ENCODE measurements at places on chromosomes 7 and 10.

GRCh38 chr7:55365205-55365674, at the start of gene LANCL2:
Gene LANCL2 (plus strand): TSS chr7:55365337. CDS start chr7:55366026, 689 bp downstream.
- no peak for DNase-seq

DNA sequence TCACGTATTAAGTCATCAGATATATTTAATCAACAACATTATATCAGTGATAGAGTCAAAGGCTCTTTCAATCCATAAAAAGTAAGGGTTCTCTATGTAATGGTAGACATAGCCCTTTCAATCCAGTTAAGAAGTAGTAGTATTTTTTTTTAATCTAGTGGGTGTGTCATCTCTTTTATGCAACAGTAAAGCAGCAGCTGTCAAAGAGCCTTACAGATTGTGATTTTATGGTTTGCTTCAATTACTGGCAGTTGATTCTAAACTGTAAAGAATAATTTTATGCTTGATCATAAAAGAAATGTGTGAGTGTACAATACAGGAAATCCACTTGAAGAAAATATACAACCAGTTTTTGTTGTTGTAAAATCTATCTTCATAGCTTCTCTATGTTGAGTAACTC, 902.6 kb upstream of the MBL2 start:
- DNase-seq = no peak

DNA sequence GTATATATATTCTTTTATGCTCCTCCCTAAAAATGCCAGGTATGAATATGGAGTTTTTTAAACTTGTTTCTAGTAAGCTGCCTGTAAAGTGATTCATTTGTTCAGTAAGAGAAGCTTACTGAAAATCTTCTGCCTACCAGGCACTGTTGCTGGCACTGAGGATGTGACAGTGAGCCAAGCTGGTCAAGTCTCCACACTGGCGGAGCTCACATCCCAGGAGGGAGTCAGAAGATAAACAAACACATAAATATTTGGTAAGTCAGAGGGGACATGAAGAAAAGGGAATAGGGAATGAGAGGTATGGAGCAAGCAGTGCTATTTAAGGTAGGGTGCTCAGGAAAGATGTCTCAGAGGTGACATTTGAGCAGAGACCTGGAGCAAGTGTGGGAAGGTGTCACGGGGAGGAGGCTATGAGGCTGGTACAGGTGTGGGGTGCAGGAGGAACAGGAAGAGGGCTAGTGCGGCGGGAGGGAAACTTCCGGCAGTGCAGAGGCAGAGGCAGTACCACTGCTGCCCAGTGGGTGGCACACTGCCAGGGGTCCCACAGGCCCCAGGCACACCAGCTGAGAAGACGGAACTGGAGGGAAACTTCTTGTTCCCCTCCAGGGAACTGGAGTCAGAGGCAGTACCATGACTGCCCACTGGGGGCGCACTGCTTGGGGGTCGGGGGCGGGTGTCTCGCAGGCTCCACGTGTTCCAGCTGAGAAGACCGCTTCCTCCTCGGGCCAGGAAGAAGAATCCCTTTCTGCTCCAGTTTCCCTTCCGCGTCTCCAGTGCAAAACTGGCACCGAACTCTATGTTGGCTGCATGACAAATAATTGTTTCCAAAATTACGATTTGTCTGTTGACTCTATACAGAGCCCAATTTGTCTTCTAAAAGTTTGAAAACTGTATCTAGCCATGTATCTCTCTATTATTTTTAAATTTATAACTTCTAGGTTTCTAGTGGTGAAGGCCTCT, 161.0 kb downstream of the TEX36 start:
- DNase-seq = no peak

DNA sequence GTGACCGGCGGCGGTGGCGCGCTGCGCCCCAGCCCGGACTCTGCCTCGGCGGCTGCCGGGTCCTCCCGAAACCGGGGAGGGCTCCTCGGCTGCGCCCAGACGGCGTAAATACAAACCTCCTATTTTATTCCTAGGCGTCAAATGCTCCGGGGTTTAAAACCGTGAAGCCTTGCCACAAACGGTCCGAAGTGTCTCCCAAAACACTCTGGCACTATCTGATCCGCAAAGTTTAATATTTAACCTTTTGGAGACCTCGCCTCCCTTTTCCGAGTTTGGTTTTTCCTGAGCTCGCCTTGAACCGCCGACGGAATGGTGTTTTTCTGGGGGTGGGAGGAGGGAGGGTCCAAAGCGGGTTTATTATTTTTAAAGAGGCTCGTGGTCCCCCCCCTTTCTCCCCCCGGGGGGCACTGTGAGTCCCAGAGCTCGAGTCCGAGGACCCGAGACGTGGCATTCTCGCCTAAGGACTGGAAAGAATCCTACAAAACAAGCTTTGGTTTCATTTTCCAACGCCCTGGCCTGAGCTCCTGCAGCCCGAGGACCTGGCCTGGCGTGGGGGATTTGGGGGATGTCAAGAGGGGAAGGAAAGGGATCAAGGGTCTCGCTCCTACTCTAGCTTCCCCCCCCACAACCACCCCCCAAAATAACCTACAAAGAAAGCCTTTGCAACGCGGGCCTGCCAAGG, 1.8 kb downstream of the TNRC18 start:
- DNase-seq = peak; percentile 67

- DNase-seq = no peak
Observed at GRCh38 chr7:38222481-38223096, 44.5 kb downstream of the STARD3NL start.

- no peak for DNase-seq
Observed at GRCh38 chr10:100912013-100912604, 654 bp upstream of the SLF2 start.

DNA sequence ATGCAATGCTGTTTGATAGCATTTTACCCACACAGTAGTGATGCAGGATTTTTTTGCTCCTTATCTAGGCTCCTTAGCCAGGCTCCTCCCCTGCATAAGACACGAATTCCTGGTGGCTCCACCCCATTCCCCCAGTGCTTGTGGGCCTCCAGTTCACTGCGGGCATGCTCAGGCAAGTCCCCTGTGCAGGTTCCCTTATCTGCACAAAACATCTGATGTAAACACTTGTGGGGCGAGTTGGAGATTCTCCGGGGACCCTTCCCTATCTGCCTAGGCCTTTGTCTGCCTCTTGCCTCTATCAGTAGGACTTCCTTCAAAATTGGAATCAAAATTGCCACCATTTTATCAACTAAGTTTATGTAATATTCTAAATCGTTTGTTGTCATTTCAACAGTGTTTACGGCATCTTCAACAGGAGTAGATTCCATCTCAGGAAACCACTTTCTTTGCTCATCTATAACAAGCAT, 5.4 kb upstream of the STK17A start:
- DNase-seq = no peak

GRCh38 chr7:2450198-2451107, 25.7 kb downstream of the GRIFIN start:
- no peak for DNase-seq

DNA sequence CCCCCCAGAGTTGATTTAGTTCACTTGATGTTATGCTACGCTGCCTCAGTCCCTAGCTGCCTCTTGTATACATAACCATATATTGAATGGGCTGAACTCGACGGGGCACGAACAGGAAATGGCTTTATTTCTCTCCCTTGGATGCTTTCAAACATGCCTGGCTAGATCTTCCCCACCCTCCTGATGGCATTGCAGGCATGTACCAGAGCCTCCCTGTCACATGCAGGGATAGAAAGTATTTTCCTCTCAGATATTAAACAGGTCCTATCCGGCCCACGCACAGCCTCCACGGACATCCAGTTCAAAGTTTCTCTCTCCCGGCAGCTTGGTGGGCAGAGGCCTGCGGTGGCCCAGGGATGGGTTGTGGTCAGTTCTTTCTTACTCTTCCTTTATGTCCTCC, 422.1 kb downstream of the RPS24 start:
- no peak for DNase-seq

- no peak for DNase-seq
Observed at GRCh38 chr7:40733578-40733977, 598.8 kb downstream of the SUGCT start.

- no peak for DNase-seq
Observed at GRCh38 chr7:44372560-44373417, 47.4 kb upstream of the CAMK2B start.

GRCh38 chr7:1974290-1975101, 258.2 kb downstream of the MAD1L1 start:
- DNase-seq = peak; percentile 36

- DNase-seq = no peak
Observed at GRCh38 chr7:108584211-108584610, 14.5 kb downstream of the DNAJB9 start.

GRCh38 chr7:96297876-96298275, 24.0 kb downstream of the SLC25A13 start:
- DNase-seq = no peak

DNA sequence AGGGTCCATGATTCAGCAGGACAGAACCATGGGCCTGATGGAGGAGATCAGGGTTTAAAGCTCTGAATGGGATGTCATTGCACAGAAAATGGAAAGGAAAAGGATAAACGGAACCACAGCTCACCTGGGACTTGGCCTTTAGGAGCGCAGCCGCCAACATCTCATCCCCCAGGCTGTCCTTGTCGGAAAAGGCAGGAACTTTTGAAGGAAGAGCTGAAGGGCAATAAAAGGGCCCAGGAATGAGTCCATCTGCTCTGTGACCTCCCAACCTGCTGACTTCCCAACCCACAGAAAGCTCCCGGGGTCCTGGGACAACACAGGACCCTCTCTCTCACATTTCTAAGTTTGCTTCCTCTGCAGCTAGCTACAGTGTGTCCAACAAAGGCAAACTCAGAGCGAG, 6.1 kb downstream of the ZNF3 start:
- no peak for DNase-seq

- DNase-seq = no peak
Observed at GRCh38 chr10:13327534-13327933, 20.6 kb downstream of the SEPHS1 start.

- no peak for DNase-seq
Observed at GRCh38 chr7:152072421-152072820, 46.9 kb downstream of the GALNT11 start.

- peak; percentile 6 for DNase-seq
Observed at GRCh38 chr7:2006231-2006771, 226.4 kb downstream of the MAD1L1 start.

- DNase-seq = no peak
Observed at GRCh38 chr10:21145751-21146435, 248.8 kb upstream of the NEBL start.

GRCh38 chr10:99695761-99696160, 36.2 kb downstream of the COX15 start:
- no peak for DNase-seq

DNA sequence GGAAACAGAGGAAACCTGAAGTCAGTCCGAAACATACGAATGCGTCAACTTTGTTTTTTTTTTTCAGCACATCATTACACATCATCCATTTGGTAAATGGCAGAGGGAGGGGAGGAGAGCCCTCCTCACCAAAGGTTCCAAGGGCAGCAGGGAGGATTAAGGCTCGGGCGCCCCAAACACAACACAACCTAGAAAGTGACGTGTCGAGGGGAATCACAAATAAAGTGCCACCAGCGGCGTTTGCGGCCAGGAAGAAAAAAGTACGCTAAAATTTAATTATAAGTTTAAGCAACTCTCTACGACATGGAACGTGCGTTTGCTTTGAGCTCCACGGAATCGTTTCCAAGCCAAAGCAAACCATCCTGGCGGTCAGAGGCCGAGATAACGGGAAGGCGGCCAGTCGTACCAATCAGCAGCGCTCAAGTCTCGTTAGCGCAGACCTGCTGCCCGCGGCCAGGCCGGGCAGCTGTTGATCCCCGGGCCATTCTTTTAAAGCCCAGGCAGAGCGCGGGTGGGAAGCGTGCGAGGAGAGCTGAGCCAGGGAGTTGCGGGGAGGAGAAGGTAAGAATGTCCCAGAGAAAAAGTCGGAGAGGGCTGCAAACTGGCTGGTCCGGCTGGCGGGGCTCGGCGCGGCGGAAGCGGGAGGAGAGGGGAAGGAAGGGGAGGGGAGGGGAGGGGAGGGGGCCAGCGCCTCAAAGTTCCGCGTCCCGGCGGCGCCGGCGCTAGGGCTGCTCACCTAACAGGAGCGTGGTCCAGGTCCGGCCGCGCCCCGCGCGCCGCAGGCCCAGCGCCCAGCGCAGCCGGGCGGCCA, 719 bp downstream of the DPY19L1 start:
- DNase-seq = peak; percentile 76

- DNase-seq = no peak
Observed at GRCh38 chr10:14185316-14186045, 145.2 kb downstream of the FRMD4A start.

DNA sequence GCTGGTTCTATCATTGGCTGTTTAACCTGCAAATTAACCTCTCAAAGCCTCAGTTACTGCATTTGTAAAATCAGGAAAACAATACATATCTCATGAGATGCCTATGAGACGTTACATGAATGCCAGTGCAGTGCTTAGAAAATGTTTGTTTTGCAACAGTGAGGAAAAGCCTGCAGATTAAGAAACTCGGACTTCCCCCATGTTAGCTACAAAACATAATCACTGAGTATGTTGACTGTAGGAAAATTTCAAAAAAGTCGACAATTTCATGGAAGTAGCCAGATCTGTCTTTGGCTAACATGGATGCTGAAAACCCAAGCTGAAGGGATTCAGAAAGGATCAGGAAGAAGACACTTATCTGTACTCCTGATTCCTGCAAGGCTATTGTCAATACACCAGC, 121.4 kb downstream of the TRIL start:
- no peak for DNase-seq

DNA sequence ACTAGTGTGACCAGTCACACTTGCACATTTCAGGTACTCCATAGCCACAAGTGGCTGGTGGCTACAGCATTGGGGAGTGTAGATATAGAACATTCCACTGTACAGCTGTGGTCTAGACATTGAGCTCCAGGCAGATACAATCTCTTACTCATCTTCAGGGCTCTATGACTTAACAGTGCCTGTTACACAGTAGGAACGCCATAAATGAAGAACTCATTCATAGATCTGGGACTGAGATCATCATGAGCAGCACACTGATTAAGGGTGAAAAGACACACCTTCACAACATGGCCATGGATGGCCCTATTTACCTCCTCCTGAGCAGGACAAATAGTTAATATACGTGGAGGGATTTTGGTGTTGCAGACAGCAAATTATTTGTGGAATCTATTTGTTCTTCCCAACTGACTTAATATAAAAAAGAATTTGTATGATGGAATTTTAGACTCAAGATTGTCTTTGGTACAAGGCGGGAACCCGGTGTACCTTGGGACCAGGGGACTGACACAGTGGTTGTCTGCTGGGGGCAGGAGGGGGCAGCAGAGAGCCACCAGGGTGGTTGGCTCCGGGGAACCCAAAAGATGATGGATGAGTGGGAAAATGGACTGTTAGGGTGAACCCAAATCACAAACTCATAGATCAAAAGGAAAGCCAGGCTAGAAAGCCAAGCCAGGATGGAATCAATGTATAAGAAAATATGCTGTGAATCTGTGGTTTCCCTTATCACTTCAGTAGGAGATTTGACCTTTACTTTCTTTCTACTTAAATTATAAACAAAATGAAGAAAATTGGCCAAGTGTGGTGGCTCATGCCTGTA, 24.3 kb upstream of the CPA2 start:
- DNase-seq = peak; percentile 57

DNA sequence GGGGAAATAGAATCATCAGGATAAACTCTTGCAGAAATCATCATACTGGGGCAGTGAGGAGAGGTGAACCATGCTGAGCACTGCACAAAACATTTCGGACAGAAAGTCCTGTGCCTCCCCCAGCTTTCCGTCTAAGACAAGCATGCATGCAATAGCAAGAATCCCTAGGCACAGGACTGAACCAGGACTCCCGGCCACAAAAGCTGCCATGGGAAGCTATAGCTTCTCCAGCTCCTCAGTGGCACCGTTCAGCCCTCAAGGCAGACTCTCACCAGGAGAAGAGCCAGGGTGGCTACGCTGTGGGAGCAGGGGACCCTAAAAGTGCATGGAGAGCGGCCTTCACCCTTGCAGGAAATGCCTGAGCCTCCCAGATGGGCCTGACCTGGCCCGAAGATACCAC, 70.8 kb downstream of the ASB13 start:
- no peak for DNase-seq
